ENCODE measurements at places on chromosomes 7 and 10.
A peak's percentile ranks its signal among the peaks of the same experiment; 100 is the strongest.

DNA sequence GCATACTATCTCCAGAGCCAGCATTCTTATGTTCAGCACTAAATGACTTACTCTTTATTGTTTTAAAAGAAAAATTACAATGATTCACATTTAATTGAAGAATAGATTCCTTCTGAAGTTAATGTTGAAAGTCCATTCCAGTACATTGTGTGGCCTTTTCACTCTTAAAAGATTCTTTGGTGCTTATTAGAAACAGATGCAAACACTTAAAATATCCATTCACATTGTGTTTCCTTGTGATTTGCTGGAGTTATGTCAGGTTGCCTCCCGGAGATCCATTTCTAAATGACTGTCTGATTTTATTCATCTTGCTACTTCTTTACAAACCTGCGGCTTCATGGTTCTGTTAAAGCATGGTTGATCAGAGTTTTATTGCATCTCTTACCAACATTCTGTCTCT lies 152.8 kb downstream of the FOXP2 start:
- DNase-seq, result no peak

DNA sequence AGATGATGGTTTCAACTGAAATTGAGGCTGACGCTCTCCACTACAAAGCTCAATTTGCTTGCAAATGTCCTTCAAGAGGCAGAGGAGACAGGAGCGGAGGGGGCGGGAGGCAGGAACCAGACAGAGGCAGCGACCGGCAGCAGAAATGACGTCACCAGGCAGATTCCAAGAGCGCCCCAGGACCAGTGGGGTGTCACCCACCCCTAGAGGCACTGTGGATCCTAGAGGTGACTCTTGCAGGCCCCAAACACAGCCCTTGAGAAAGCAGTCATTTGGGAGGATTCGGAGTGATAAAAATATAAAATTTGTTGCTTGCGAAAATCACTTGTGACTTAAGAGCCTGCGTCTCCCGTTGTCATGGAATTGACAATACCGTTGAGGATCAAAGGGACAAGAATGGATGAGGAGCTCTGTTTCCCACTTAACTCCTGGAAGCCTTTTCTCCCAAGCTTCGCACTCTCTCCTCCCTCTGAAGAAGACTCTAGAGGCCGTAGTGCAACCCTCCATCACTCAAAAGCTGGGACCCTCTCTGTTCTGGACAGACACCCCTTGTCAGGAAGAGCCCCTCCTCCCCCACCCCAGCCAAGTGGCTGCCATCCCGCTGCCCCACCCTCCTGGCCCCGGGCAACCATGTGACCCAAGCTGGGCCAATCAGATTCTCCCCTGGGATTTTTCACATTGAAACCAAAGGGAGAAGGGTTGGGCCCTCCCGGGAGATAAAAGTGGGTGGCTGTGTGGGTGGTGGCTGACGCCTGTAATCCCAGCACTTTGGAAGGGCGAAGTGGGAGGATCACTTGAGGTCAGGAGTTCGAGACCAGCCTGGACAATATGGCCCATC lies 16.3 kb upstream of the SLC29A4 start:
- DNase-seq, result no peak

GRCh38 chr7:805261-805660 lies 27.0 kb upstream of the SUN1 start:
- DNase-seq, result no peak

DNA sequence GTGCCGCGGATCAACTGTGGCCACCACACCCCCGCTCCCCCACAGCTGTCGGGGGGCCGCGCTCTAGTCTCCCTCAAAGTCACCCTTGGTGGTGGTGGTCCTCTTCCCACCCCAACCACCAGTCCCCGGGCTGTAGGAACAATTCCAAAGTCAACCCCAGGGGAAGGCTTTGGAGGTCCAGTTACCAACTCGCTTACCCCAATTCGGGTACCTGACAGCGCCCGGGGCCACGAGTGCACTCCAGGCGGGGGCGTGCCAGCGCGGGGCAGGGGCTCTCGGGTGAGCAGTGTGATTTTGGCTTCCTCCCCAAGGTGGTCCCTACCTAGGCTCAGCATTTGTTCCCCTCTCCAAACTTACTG lies 584 bp upstream of the ZMIZ1 start:
- no peak for DNase-seq

DNA sequence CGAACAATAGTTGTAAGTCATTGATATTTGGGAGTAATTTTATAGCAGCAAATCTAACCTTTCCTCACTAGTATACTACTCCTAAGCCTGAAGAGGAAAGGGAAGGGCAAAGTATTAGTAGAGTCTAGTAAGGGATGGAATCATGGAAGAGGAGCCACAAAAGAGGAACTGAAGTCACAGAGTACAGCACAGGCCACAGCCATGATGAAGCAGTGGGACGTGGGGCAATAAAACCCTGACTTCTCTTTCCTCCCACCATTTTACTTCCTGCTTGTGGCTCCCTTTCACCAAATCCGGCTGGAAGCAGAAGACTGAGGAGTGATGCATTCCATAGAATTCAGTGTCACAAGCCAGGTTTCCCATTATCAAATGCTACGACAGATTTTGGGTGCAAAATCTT lies 58.7 kb downstream of the CABCOCO1 start:
- peak; percentile 72 for DNase-seq

DNA sequence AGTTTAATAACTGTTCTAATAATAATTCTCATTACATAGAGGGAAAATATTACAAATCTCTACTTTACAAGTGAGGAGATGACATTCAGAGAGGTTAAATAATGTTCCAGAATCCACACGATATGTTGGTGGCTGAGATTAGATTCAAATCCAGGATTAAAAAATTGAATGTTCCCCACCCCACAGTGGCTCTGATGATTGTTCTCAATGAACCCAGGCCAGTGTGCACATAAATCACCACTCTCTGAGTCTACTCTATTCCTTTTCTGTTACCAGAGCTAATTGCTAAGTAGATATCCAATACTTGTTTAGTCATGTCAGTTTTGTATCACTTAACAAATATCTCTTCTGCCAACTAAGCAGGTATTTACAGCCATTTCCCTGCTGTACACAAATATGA lies 281.0 kb downstream of the ABCA13 start:
- DNase-seq, result no peak

Data from Kasumi-1 (cell line).